DMS79 treated with DMSO at 0.1 percent for 48 hours (cell line): ENCODE measurements at places on chromosomes 7 and 10.

- DNase-seq, result no peak
Observed at GRCh38 chr7:8343556-8343955, 81.6 kb upstream of the ICA1 start.

DNA sequence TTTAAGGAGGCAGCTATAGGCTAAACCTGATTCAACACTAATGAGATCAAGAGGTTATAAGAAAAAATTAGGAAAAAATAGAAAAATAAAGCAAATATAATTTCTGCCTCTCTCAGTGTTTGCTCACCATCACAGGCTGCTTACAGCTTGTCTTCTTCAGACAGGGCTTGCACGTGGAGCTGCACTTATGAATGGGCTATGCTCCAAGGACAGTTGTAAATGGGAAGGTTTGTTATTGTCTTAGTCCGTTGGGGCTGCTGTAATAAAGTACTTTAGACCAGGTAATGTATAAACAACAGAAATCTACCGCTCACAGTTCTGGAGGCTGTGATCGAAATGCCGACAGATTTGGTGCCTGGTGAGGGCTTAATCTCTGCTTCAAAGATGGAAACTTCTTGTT lies 219.8 kb downstream of the NEBL start:
- no peak for DNase-seq

DNA sequence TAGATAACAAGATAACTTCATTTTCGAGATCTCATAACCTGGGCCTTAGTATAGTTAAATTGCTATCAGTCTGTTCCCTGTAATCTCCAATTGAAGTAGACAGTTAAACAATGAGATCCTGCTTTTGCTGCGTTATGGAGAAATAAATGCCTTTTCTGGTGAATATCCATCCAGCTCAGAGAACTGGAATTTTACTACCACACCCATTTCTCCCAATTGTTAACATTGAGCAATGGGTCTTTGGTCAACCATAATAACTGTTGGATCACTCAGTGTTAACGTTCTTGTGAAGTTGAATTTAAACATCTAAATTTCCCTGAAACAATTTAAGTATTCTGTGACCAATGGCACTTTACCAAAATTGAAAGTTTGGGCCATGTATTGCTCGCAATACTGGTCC lies 3.0 kb downstream of the CALU start:
- no peak for DNase-seq

DNA sequence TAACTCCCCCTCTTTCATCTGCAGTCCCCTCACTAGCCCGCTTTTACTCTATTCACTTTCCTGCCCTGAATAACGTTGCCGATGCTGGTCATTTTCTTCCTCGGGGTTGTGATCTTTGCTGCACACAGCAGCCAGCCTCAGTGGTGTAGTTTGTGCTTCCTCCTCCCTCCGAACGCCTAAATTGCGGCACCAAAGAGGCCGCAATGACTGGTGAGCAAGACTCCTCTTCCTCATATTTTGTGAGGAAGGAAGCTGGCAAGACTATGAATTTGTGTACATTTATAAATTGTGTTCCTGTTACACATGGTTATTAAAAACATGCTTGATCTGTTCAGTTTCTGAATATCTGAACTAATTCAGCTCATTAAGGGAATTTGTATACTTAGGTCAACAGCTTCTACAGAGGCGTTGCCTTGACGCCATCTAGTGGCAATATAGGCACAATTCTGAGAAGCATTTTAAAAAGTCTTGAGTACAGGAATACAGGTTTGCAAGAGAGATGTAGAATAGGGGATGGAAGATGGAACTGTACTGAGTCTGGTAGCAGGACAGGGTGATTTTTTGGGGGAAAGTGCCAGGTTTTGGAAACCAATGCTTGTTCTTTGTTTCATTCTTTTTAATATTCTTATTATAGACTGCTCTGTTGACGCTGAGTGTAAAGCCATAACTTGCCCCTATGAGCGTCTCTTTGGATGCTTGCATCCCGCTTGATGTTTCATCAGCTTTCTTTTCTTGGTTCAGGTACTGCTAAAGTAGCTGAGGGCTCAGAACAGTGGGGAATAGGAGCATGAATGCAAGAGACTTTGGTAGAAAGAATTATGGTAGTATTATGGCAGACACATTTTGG lies 4.1 kb upstream of the TAS2R5 start:
- peak; percentile 7 for DNase-seq

DNA sequence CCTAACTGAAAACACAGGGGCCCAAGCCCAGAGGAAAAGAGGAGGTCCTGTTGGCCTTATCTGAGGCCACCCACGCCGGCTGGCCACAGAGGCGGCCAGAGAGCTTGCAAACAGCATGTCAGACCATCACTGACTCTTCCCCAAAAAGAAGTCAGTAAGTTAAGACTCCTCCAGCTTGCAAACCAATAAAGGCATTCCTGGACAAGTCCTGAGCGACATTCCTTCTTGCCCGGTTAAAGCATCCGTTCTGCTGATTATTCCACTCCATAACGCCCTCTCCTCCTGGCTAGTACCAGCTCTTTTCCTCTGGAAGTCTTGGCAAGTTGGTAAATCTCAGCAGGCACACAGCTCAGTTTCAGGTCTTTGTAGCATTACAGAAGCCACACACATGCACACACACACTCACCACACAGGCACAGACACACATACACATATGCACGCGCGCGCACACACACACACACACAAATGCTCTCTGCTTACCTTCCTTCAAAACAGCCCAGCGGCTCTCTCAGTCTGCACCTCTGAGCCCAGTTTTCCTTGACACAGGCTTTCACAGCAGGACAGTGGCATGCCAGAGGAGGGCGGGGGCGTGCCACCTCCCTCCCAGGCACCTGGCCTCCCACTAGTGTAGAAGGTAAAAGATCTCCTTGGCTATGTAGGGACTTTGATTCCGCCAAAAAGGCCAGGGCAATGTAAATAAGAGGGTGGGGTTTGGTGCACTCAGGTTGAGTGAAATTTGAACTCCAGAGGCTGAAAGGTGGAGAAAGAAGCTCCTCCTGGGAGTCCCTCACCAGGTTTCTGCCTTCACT lies 201.4 kb downstream of the TNS3 start:
- no peak for DNase-seq

DNA sequence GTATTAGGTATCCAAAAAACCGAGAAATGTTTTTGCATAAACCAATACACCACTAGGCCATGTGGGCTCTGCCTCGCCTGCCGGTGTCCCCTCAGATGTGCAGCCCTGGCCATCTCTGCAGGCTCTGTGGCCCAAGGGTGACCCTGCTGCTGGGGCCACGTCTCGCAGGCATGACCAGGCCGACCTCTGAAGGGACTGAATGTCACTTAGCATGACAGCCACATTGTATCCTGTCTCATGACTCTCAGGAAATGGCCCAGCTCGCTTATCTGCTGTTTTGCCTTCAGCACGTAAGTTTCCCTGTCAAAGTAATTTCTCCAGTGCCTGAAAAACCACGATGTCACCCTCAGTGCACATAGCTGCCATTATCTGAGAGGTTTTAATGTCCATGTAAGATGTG lies 49.5 kb upstream of the ZNF32 start:
- no peak for DNase-seq

DNA sequence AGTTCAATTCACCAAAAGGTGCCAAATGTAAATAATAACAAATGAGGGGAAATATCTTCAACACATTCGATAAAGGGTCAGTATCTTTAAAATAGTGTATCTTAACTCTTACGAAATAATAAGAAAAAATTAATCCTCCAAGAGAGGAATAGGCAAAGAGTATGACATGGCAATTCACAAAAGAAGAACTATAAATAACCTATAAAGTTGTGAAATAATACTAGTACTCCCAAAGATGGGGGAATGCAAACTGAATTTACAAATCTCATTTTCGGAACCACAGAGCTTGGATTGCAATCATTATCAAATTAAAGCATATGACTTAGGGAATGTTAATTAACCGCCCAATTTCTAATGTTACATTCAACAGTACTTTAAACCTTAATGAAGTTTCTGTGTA lies 78.2 kb upstream of the TARP start:
- DNase-seq, result no peak
